ENCODE measurements at places on chromosomes 1 and 21.

DNA sequence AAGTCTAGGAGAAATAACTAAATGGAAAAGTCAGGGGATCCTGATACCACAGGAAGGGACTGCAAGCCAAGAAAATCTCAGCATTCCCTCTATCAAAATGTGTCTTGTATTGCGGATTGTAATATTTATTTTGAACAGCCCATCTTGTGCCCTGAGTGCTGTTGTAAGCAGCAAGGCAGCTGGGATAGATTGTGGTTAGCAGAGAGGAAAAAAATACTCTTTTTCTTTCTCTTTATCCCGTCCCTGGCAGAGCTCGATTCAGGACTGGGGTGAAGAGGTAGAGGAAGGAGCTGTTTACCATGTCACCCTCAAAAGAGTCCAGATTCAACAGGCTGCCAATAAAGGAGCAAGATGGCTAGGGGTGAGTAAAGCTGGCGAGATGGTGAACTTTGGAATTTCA, 1.2 kb downstream of the RGL1 start:
- DNase-seq: peak; percentile 61

DNA sequence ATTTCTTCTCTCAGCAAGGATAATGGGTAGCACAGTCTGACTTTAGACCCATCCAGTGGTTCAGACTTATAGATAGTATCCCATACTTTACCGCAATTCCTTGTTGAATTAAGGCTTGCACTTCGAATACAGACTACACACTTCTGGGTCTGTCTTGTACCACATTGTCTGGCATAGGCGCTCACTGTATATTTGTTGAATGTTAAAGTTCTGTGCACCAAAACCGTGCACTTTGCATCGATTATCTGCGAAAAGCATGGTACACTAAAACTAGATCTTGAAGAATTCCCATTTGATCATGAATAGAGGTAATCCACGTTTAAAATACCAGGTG, 556 bp upstream of the RYR2 start:
- no peak for DNase-seq

- no peak for DNase-seq
These were observed 4.3 kb upstream of the S100A9 start for GRCh38 chr1:153353226-153353947.

- DNase-seq: no peak
These were observed 219.8 kb downstream of the DAB1 start for GRCh38 chr1:57204091-57204490.

- no peak for DNase-seq
These were observed 6.9 kb downstream of the ENO1 start for GRCh38 chr1:8871539-8871935.

DNA sequence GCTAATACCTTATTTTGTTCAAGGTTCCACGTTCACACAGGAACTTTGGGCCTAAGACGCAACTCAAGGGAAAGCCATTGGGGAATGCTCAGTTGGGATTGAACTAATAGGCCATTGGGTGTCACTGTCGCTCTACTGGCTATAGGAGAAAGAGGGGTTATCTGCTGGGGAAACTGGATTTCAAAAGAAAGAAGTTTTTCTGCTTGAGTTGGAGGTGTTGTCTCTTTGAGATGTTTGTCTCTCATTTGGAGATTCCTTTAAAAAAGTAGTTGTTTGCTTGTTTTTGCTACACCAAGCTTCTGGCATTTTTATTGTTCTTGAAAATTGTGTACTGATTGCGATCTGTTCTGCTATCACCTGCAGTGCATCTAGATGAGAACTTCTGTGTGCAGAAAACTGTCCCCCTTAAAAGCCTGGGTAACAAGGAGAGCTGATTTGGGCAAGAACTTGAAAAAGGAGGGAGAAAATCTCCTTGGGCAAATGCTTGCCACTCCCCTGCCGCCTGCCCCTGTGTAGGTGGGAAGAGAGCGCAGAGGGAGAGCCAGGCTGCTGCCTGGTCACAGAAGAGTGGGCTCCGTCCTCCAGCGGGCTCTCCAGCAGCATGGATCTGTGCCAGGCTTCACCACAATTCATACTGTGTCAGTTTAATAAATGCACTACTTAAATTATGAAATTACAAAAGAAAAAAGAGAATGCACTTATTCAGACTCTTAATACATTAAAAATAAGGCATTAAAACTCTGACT, 39.9 kb downstream of the PEX14 start:
- DNase-seq: peak; percentile 36

DNA sequence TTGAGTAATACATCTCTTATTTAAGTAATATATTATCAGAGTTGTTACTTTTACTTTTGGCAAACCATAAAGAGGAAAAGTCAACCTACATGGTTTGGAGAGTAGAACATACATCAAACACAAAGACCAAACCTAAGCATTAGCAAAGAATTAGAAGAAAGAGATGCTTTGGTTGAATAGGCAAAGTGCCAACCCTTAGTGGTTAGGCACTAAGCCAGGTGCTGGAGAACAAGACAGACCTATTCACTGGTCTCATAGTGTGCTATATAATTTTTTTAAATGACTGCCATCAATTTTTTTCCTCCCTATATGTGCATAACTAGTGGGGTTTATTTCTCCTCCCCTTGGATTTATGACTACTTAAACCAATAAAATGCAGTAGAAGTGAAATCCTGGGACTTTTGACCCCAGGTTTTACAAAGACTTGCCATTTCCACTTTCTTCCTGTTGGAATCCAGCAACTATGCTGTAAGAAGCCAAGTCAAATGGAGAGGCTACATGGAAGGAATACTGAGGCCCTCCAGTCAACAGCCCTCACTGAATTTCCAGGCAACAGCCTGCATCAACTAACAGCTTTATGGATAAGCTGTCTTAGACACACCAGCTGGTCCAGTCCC, 69.8 kb upstream of the HAO2 start:
- peak; percentile 89 for DNase-seq

DNA sequence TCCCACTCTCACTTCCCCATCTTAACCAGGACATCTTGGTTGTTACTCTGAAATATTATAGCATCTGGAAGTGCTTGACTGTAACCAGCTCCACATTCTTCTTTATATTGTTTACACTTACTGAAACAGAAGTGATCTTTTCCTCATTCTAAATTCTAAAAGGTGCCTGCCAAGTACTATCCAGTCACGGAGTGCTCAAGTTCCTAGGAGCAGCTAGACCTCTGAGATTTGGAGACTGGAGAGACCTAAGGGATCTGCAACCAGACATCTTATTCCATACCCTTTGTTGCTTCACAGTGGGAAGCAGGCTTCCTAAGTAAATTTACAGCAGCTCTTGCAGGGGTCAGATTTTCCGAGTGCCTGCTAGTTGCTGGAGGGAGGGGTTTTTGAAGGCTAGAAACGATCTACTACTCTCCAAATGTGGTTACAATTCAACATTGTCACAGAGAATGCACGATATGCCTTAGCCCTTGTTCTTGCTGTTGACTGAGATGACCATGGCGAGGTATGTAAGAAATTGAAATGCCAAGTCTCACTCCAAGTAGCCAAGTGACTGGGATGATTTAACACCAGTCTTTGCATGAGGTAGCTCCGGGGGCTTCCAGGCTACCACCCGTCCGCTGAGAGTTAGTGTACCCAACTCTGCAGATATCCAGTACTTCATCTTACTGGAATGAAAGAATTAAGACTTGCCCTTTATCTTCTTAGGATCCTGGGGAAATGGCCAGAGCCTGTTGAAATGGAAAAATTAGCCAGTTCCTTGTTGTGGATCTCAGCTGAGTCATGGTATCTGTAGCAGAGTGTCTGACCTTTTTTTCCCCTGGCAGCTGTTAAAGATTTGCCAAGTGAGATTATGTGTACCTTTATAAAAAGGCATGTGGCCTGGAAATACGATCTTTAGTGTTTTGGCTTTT, 150.8 kb downstream of the MAST2 start:
- DNase-seq: peak; percentile 81

GRCh38 chr1:1020415-1021009, 592 bp downstream of the AGRN start:
- no peak for DNase-seq

- no peak for DNase-seq
These were observed 1203.9 kb downstream of the AMY1C start for GRCh38 chr1:104953555-104953954.

DNA sequence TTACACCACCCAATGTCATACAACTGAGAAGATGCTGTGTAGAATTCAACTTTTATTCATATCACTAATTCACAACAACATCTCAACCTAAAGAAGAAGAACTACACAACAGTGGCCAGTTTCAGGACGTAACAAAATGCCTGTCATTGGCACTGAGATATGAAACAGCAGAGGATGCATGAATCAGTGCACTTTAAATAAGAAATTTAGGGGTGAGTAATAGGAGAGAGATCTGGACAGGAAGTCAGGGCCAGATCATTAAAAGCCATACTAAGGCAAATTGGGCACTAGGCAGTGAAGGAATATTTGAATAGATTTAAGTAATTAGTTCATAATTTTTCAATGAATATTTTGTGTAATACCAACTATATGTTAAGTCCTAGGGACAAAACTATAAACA, 510.5 kb downstream of the PLPP3 start:
- DNase-seq: peak; percentile 46

GRCh38 chr1:20496241-20496661, 10.2 kb upstream of the CAMK2N1 start:
- peak; percentile 83 for DNase-seq

GRCh38 chr1:88883156-88883555, 8.2 kb downstream of the GTF2B start:
- DNase-seq: no peak

DNA sequence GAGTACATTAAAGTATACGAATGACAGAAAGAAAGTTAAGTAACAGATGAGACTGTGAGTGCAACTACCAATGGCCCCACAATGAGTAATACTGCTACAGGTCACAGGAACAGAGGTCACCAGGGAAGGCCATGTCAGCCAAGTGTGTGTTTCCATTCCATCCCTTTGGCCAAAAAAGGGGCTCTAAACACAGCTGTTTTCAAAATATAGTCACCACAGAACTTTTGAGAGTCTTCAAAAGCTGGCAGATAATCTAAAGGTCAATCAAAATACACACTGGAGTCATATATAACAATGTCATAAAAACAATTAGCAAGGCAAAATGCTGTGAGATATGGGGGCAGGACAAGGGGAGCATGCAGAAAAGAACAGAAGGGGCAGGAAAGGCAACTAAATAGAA, 10.2 kb downstream of the USP24 start:
- DNase-seq: no peak

DNA sequence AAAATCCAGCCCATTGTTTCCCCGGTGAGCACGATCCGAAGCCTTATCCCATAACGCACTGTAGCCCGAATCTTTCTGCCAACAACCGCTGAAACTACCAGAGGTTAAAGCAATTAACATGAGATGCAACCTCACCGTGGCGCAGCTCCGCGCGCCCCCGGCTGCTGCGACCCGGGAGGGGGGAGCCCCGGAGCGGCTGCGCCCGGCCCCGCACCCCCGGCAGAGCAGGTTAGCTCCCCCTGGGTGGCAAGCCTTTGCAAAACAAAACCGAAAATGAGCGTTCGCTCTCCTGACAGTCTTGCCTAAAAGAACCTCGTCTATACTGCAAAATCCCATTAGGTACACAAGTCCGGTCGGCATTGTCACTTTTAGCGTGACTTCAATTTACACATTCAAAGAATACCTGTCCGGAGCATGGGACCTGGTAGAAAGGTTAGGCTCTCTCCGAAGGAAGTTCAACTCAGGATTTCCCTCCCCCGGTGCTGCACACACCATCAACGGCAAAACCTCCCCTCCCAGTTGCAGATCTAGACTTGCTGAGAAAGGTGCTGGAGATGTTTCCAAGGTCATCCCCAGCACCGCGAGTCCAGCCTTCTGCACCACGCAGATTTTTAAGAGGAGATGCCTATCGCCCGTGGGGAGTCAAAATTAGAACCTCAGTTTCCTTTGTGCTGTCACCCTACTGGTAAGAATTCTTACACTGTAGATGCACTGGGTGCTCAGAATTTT, 107.5 kb downstream of the ZNF281 start:
- peak; percentile 21 for DNase-seq

Measured in astrocyte of the spinal cord (primary cell).